T-helper 1 cell (primary cell): ENCODE measurements at places on chromosomes 1 and 21.
A peak's percentile ranks its signal among the peaks of the same experiment; 100 is the strongest.

- DNase-seq: no peak
Measured at GRCh38 chr1:117565745-117566455, 39.9 kb upstream of the TENT5C start.

- DNase-seq: no peak
Measured at GRCh38 chr1:175078629-175079028, 11.0 kb downstream of the TNN start.

GRCh38 chr1:231690059-231690458 is 63.5 kb downstream of the DISC1 start:
- DNase-seq: no peak

GRCh38 chr1:154221278-154222001 is 685 bp downstream of the UBAP2L start:
- peak; percentile 67 for DNase-seq

DNA sequence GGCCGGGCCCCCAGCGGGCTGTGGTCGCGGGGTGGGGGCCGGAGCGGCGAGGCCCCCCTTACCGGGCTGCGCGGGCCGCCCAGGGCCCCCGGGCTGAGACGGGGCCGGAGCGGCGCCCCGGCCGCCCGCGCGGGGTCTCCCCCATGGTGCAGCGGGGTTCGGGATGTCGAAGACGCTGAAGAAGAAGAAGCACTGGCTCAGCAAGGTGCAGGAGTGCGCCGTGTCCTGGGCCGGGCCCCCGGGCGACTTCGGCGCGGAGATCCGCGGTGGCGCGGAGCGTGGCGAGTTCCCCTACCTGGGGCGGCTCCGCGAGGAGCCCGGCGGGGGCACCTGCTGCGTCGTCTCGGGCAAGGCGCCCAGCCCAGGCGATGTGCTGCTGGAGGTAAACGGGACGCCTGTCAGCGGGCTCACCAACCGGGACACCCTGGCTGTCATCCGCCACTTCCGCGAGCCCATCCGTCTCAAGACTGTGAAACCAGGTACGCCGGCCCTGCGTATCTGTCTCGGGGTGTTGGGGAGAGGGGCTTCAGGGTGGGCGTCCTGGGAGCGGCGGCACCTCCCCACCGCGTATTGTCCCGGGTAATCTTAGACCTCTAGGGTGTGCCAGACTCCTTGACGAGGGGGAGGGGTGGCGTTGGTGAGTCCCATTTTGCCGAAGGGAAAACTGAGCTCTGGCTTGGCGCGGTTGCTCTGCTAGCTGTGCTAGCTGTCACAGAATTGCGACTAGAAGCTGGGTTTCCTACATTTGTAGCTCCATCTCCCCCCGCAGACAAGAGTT is 745 bp downstream of the MAGI3 start:
- DNase-seq: peak; percentile 43

- no peak for DNase-seq
Measured at GRCh38 chr21:35628316-35628715, 432.0 kb downstream of the SETD4 start.

DNA sequence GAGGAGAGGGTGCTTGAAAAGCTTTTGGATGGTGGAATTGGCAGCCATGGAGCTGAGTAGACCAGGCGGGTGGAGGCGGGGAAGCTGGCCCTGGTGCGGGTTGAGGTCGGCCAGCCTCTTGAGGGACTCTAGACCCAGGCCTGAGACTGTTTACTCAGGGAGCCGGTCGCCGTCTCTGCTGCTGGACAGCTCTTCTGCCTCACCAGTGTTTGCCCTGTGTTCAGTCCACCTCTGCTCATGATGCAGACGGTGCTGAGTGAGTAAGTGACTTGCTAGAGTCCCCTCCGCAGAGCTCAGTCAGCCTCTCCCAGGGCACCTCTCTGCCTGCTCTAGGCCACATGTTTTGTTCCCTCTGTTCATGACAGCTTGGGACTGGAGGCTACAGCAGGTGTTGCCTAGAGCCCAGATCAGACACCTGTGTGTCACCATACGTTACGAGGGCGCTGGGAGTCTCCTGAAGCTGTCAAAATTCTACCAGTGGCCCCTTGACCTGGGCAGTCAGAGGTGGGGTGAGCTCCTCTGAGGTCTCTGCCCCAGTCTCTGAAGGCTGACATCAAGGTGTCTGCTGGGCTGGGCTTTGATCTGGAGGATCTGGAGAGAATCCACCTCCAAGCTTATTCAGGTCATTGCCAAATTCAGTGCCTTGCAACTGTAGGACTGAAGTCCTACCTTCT is 73.5 kb upstream of the WNT4 start:
- DNase-seq: no peak

GRCh38 chr21:44509539-44509938 is 30.5 kb downstream of the KRTAP10-1 start:
- no peak for DNase-seq

DNA sequence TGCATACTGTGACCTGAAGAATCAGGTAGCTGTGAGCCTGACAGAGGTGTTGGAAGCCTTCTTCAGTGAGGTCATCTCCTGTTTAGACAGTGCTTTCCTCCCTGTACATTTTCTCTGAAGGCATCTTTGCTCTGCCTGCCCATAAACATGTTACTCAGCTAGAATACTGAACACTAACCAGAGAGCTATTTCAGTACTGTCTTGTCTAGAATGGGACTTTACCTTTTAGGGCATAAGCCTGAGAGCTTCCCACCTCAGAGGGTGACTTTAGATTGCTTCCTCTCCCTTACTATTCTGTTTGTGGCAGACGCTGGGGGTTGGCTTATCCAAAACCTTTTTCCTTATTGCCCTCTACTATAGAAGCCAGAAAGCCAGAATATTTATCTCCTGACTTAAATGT is 23.3 kb upstream of the ZNF326 start:
- DNase-seq: no peak

DNA sequence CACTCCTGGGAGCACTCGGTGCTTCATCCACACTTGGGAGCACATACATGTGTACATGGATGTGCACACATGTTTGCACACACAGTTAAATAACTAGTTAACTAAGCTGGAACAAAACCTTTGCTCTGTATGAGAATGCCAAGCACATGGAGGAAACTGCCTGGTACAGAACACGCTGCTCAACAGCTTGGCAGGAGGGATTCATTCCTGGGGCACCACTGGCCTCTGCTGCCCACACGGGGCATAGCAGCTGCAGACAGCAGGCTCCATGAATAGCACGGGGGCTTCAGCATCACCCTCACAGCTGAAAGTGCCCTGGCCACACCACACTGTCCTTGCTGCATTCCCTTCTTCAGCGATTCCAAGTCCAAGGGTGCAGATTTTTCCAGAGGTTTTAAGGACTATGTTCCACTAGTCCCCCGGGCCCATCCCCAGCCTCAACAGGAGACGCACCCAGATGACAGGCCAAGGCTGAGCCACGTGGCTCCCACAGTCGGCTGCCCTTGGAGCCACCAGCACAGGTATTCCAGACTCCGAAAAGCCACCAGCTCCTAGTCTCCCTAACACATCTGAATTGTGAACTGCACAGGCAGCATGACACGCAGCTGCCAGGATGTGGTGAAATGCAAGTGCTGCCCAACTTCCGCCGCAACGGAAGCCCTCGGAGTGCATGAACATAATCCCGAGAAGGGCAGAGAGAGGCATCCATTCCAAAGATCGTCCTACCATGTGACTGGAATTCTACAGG is 16.9 kb downstream of the NPHP4 start:
- no peak for DNase-seq

DNA sequence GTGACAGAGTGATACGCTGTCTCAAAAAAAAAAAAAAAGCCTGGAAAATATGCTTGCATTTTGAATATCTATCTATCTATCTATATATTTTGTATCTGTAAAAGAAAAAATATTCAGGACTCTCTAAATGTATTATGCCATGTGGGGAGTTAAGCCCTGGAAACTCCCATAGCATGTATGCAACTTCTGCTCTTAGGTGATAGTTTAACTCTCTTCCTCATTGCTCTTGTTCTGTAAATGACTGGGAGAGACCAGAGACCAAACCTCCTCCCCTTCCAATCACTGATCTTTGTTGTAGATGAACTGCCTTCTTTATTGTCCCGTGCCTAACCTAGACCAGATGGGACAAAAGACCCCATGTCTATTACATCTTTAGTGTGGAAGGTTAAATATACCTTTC is 37.6 kb upstream of the CAMTA1 start:
- no peak for DNase-seq

DNA sequence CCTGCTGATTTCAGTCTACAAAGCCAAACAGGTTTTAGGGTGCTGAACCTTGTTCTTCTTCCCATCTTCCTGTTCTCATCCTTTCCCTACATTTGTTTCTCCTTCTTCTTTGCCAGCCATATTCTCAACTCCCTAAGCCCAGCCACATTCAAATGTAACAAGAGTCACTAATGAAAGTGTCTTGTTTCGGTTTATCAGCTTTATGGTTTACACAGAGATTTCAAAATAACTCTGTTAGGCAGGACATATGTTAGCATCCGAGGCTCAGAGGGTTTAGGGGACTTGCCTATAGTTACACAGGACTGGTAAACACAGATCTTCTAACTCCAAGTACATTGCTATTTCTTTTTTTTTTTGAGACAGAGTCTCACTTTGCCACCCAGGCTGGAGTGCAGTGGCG is 61.3 kb downstream of the NDUFS5 start:
- no peak for DNase-seq

DNA sequence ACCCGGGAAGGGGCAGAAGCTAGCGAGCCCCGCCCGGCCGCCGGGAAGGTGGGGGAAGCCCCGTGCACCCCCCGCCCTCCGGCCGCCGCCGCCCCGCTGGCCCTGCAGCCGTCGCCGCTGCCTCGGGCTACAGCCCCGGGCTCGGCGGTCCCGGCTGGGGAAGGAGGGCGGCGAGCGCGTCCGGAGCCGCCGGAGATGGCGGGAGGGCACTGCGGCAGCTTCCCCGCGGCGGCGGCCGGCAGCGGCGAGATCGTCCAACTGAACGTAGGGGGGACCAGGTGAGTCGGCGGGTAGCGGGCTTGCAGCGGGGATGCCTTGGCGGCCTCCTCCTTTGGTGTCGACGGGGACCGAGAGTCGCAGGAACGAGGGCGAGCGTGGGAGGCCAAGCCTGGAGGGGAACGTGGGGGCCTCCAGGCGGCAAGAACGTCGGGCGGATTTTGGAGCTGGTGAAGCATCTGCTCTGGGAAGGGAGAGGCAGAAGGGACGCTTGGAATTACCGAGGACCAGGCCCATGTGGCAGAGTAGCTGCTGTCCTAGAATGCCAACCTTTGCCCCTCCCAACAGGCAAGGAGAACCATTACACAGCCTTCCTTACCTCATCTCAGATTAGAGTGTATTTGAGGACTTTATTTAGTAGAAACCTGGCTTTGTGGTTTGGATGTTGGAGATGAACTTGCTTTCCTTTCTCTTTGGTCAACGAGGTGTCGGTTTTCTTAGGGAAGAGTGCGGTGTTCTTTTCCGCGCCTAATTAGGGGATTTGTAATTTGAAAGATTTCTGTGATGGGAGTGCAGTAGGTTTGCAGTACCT is 591 bp downstream of the KCTD3 start:
- DNase-seq: peak; percentile 29

- no peak for DNase-seq
Measured at GRCh38 chr21:18265944-18266343, 21.3 kb downstream of the CHODL start.

- no peak for DNase-seq
Measured at GRCh38 chr1:248406721-248407692, 4.2 kb downstream of the OR2T1 start.

DNA sequence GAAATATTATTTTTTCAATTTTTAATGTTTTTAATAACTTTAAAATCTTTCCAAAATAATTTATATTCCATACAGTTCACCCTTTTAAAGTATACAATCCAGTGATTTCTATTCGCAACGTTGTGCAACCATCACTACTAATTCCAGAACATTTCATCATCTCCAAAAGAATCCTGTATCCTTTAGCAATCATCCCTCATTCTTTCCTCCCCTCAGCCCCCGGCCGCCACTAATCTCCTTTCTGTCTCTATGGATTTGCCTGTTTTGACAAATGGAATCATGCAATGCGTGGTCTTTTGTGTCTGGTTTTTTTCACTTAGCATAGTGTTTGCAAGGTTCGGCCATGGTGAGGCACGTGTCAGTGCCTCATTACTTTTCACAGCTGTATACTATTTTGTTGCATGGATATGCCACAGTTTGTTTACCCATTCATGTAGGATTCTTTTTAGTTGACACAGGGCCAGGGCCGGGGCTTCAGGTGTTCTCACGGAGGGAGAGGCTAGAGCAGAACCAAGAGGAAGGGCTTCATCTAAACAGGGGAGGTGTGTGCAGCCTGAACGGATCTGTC is 40.6 kb upstream of the ZBTB40 start:
- DNase-seq: no peak

- DNase-seq: no peak
Measured at GRCh38 chr1:210144736-210145135, 87.9 kb upstream of the SERTAD4 start.

DNA sequence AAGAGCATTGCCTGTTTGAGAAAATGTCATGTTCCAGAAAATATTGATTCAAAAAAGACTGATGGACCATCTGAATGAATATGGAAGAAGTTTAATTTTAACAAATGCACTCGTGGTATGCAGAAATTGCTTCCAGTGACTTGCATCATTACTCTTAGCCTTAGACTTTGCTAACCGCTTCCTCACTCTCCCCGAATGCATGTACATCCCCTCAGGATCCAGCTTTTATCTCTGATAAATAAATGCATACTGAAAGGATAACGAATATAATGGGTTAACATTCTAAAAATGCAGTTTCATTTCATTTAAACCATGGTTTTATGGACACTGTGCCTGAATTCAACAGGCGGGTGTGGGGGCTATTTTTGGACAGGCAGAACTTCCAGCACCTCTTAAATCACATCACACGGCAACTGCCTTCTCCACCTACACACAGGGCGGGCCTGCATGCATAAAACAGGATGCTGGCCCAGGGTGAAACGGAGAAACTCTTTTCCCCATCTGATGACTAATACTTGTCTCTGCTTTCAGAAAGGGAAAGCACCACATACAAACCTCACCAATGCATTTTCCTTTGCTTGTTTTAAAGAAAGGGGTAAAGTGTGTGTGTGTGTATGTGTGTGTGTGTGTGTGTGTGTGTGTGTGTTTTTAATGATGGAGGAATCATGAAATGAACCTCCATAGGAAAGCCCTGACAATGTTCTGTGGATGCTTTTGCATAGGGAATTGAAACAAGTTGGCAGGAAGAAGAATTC is 48.7 kb downstream of the SPAG17 start:
- no peak for DNase-seq

- no peak for DNase-seq
Measured at GRCh38 chr1:10975567-10976326, 36.7 kb upstream of the TARDBP start.

GRCh38 chr1:64243757-64244080 is 40.3 kb downstream of the UBE2U start:
- DNase-seq: no peak

GRCh38 chr1:15959827-15960446 is 16.0 kb downstream of the ZBTB17 start:
- no peak for DNase-seq

DNA sequence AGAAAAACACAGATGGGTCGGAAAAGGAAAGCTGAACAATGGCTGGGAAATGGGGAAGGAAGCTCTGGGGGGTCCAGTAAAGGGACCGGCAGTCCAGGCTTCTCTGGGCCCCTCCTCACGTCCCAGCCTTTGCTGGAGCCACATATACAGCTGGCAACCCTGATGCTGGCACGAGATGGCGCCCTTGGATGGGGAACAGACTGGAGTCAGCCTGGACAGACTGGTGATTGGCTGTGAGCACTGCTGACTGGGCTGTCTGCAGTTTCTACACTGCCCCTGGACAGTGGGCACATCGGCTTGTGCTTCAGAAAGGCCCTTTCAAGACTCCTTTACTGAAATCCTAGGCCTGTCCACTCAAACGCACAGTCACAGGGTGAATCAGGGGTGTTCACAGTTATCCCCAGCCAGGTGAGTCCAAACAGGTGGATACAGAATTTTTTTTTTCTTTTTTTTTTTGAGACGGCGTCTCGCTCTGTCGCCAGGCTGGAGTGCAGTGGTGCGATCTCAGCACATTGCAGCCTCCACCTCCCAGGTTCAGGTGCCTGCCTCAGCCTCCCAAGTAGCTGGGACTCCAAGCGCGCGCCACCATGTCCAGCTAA is 31.1 kb upstream of the ZBTB40 start:
- peak; percentile 41 for DNase-seq
